ENCODE measurements at places on chromosomes 2 and 18. TPM values are rescaled to one million over a fixed set of nuclear protein-coding genes. Genes with fewer than 3 reads are reported as not detected.

GRCh38 chr2:205901491-205901890, 184.5 kb downstream of the INO80D start:
- no peak for DNase-seq

GRCh38 chr2:44645937-44646336, 284.2 kb downstream of the CAMKMT start:
- DNase-seq = no peak

DNA sequence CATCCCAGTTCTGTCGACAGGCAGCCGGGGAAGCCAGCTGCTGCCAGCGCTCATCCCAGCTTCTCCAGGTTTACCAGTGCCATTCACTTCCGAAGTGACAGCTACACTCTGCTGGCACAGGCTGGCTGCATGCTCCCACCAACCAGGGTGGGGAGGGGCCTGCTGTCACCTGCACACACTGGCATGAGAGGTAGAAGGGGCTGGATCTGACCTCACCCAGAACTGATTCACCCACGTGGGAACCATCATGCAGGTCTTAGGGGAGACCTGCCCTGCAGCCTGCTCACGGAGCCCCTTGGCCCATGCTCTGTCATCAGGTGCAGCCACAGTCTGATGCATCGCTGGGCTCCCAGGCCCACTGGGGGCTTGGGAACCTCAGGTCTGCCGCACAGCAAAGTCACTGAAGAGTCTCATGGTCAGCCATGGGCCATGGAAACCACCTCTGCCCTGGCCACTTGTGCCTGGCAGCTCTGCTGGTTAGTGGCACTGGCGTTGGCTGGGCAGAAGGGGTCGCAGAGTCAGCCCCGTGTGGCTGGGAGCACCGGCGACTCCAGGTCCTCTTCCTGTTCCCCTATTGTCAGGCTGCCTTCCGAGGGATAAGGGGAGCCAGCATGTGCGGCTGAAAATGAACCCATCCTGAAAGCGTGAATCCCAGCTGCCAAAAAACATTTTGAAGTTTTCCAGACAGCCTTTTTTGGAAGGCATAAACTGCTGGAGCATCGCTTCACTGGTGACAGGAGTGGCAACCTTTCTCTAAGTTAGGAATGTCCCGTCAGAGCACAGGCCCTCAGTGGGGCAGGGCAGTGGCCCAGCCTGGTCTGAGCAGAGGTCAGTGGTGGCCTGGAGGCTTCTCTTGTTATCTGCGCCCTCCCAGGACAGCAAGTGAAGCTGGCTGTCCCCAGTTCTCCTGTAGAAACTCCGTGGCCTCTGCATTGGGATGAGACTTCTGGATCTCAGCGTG, 157.8 kb downstream of the SEPTIN10 start:
- DNase-seq = no peak

GRCh38 chr2:73970850-73971471, 13.7 kb upstream of the TET3 start:
- peak; percentile 49 for DNase-seq

Gene KCNS3
- polyA plus RNA-seq = 5.5 TPM

- DNase-seq = no peak
These were observed 82.4 kb downstream of the ACAA2 start for GRCh38 chr18:49730951-49731391.

Gene CTAGE1
- not detected for polyA plus RNA-seq

Gene CNDP1
- 0.31 TPM for polyA plus RNA-seq

GRCh38 chr18:48778344-48779011, 172.3 kb downstream of the SMAD7 start:
- no peak for DNase-seq

DNA sequence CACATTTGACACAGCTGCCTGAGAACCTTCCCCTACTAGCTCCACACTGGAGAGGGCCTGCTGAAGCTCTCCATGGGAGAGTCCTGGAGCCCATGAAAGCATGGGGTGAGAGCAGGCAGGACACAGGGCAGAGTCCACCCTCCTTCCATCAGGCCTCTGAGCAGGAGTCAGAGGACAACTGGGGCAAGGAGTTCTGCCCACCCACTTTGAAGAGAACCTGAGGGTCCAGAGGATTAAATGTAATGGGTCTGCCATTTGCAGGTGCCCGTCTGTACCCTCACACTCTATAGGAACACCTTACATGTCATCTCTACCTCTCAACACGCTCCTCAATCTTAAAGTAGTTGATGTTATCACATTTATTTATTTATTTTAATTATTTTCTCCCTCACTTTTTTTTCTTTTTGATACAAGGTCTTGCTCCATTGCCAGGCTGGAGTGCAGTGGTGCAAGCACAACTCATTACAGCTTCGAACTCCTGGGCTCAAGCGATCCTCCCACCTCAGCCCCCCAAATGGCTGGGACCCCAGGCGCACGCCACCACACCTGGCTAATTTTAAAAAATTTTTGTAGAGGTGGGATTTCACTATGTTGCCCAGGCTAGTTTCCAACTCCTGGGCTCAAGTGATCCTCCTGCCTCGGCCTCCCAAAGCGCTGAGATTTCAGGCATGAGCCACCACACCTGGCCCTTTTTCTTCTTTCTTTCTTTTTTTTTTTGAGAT, 10.2 kb downstream of the ADRA2B start:
- no peak for DNase-seq

DNA sequence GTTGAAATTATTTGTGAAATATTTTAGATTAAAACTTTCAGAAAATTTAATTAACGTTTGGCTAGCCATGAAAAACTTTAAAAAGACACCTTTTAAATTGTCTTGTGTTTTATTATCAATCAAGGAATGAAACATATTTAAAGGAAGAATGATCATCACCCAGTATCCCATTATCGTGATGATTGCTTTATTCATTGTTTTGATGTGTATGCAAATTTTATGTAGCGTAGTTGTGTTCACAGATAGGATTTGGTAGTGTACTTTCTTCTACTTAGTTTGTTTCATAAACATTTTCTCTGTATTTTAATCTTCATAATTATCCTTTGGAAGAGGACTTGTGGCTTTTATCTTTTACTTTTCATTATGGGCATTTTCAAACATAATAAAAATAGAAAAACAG, 7.8 kb downstream of the GRHL1 start:
- no peak for DNase-seq

Gene STK36
- polyA plus RNA-seq = 28.0 TPM

DNA sequence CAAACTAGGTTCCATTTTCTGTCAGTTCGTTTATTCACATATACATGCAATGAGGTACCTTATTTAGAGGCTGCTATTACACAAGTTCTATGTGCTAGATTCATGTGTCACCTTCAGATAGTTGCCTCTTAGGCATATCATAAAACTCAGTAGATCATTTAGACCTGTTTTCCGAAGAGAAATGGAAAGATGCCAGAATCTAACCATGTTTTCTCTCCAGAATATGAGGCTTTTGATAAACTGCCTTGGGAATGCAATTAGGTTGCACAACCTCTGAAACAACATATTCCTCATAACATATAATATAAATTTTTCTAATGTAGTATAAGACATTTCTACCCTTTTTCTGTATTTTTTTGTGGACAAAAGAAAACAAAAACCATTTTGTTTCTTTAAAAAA, 108.1 kb downstream of the PRPF40A start:
- DNase-seq = no peak

GRCh38 chr2:182792441-182792840, 74.0 kb downstream of the FRZB start:
- DNase-seq = no peak

Gene WNT6
- polyA plus RNA-seq = 0.45 TPM

Gene BZW1
- 105 TPM for polyA plus RNA-seq

Gene HJURP
- 7.5 TPM for polyA plus RNA-seq

DNA sequence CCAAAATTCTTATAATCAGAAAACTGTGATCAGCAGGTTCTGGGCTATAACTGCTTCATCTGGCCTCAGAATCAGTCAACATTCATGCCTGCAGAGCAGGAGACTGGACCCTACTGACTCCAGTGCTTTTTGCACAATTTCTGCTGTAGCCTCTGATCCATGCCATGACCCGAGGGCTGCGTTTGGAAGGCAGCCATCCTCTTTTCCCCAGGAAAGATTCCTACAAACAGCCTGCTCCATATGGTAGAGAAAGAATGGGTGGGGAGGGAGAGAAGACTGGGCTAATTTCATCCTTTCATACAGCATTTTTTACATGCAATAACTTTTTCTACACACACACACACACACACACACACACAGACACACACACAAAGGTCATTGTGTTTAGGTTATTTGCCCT, 133.0 kb upstream of the MMADHC start:
- DNase-seq = no peak

Gene KLHL29
- polyA plus RNA-seq = 7.6 TPM

DNA sequence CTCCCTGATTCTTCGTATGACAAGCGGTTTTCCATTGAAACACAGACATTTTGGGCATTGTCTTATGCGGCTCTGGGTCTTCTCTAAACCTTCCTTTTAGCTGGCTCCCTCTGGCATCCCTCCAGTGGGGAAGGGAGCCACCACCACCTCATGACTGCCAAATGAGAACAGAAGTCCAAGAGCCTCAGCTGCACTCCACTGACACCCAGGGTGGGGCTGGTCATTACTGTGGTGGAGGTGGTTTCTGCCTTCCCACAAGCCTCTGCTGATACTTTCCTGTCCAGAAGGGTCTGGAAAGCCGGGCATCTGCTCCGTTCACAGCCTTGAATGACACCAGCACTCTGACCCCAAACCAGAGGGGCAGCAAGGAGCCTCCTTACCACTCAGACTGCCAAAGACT, 213.5 kb downstream of the ZNF516 start:
- no peak for DNase-seq

DNA sequence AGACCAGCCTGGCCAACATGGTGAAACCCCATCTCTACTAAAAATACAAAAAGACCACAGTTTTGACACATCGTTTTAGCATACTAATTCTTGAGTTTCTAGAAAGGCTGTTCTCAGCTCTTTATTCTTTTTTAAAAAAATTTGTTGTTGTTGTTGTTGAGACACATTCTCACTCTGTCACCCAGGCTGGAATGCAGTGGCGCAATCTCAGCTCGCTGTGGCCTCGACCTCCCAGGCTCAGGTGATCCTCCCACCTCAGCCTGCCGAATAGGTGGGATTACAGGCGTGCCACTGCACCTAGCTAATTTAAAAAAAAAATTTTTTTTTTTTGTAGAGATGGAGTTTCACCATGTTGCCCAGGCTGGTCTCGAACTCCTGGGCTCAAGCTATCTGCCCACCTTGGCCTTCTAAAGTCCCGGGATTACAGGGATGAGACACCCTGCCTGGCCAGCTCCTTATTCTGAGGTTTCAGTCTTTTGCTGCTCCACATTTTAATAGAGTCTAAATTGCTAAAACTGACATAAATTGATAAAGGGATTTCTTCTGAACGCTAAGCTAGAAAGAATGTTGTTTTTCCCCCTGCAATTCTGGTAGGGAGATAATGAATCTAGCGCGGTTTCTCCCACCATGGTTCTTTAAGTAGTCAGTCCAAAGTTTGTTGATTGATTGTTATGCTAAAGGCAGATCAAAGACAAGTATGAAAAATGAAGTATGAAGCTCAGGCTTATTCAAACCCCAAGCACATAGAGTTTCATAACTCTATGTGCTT, 32.6 kb upstream of the CABLES1 start:
- no peak for DNase-seq

DNA sequence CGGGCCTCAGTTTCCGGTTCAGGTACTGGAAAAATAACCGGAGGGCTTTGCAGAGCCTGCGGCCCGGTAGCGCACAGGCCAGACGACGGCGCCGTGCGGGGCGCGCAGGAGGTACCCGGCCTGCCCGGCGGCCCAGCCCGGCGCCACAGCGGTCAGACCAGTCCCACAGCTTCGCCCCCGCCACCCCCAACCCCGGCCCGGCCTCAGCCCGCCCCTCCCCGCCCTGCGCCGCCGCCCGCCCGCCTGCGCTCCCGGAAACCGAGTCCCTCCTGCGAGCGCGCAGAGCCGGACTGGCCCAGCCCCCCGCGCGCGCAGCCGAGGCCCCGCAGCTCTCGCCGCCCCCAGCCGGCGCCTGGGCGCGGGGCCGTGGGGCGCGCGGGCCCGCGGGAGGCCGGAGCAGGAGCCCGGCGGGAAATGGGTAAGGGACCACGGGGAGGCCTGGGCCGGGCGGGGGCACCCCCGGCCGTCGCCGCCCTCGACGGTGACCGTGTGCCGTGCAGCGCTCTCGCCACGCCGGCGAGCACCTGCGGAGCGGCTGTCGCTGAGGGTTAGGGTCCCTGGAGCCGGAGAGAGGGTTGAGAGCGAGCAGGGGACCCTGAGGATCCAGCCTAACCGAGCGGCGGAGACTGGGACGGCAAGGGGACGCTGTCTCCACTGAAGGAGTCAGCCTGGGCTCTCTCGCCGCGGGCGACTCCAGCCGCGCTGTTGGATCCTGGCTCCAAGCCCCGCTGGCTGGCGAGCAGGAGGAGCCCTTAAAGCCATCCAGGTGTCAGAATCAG, 16.5 kb upstream of the PSD4 start:
- no peak for DNase-seq

GRCh38 chr2:240237609-240238174, 97.2 kb upstream of the OTOS start:
- DNase-seq = no peak

DNA sequence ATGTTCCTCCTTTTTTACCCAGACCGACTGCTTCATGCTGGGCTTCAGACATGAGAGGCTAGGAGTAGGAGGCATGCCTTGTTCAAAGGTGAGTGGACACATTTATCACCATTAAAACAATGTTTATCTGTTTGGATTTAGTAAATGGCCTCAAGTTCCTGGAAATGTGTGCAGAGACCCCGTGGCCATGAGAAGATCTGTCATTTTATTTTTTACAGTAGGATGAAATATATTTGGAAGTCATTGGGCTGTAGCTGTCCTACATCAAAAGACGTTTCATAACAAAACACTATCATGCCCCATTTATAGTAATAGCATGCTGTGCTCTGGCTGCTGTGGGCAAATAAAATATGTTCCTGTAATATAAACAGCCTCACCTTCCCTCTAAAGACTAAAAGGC, 403.9 kb upstream of the TNP1 start:
- no peak for DNase-seq

- no peak for DNase-seq
These were observed 82.8 kb downstream of the NCK2 start for GRCh38 chr2:105827351-105828096.

- no peak for DNase-seq
These were observed 1024.7 kb upstream of the TMEFF2 start for GRCh38 chr2:193219413-193219812.

GRCh38 chr2:29923110-29923721, 1.8 kb upstream of the ALK start:
- DNase-seq = peak; percentile 52

- DNase-seq = no peak
These were observed 3.9 kb upstream of the CCDC85A start for GRCh38 chr2:56179931-56180330.

All from hindlimb muscle (tissue), 1 donor.